ENCODE measurements at places on chromosomes 1 and 21.

DNA sequence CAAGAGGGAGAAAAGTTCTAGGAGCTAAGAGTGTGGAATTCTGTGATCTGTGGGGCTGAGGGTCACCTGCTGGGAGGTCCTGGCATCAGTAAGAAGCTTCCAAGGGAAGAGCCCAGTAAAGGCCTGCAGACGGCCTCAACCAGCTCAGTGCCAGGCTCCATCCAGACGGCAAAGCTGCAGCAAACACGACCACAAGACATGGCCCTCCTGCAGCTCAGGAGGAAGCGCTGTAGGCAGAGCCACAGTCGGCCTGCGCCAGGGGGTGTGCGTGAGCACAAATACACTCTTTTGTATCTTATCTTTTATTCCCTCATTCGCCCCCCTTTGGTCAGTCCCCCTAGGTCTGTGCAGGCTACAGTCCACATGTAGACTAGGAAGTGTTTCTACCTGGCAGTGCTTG is 13.4 kb downstream of the C1orf174 start:
- DNase-seq, result no peak

DNA sequence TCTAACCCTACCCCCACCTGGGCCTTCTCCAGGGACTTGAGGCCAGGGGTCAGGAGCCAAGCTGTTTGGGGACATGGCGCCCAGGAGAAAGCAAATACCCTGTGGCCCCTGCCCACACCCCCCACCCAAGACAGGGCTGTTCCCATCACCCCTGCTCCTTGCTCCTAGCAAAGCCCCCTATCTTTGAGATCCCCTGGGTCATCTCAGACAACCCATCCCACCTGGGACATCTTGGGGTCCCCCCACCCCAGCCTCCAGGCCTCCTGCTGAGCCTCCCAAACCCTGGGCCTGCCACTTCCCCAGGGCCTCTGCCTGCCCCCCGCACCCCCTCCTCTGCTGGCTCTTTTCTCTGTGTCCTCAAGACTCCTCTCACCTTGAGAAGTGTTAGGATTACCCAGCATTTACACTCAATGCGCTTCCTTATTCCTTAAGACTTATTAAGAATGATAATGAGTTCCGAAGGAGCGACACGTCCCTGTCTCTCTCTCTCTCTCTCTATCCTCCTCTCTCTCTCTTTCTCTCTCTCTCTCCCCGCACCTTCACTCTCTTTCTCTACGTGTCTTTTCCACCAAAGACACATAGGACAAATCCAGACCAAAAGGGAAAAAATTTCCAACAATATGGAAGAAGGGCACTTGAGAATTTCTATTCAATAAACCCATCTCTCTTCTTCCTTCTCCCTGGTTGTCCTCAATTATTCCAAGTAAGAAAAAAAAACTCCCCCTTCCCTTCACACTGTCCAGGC is 7.2 kb downstream of the CASZ1 start:
- no peak for DNase-seq

- no peak for DNase-seq
Measured at GRCh38 chr1:183697814-183698590, 44.9 kb upstream of the APOBEC4 start.

DNA sequence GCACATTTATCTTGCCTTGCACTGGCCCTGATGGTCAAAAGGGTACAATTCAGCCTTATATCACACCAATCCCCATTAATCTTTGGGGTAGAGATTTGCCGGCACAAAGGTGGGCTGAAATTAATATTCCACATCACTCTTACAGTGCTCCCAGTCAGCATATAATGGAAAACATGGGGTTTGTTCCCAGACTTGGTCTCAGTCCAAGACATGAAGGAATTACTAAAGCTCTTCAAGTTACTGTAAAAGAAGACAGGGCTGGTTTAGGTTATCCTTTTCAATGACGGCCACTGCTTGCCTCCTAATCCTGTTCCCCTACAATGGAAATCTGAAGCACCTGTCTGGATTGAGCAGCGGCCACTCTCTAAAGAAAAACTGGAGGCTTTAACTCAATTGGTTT is 160.7 kb downstream of the IER5 start:
- no peak for DNase-seq

- no peak for DNase-seq
Measured at GRCh38 chr1:85448358-85448757, 16.6 kb downstream of the DDAH1 start.

DNA sequence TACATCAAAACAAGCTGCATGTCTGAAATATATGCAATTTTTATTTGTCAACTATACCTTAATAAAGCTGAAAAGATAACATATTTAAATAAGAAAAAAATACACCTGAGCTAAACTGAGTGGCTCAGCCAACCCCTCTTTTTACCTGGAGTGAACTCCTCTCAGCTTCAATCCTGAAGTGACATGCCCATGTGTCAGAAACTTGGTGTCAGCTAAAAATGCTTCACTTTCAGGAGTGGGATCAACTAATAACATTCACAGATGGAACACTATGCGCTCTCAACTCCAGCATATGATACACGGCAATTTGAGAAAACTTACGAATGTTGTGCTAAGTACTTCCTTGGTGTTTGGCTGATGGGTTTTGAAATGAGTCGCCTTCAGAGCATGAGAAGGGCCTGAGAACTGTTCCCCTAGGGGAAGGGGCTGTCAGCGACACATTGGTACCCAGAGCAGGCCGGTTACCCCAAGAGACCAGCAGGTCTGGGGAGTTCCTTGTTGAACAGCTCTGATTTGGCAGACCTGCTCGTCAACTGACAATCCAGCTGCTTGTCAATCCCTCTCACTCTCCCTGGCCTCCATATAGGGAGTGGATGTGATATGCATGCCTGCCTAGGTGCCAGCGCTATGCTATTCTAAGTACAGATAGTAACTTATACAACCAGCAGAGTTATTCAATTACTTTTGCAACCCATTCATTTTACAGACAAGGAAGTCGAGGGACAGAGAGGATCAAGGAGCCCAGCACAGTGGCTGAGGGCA is 267.7 kb downstream of the PCP4 start:
- no peak for DNase-seq

- DNase-seq, result no peak
Measured at GRCh38 chr21:32538147-32538792, 47.1 kb downstream of the TCP10L start.

DNA sequence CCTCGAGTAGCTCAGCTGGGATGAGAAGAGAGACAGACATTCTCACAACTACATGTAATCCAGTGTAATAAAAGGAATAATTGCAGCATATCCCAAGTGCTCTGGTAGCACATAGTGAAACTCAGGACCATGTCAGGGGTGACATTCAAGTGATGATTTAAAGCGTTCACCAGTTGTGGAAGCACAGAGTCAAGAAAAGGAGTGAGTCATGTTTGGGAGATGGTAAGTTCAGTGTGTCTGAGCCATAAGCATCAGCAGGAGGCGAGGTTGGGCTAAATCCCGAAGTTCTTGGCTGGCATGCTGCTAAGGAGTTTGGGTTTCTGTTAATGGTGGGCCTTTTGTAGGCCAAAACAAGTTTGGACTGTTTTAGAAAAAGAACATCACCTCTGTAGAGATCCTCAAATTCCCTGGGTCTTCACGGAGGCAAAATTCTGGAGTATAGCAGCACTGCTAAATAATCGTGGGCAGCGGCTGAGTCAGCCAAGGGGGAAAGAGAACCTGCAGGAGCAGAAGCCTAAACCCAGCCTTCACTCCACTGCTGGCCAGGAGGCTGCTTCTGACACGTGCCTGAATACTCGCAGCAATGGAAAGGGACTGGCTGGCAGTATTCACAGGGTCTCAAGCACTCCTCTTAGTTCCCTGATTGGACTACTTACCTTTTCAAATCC is 7.2 kb upstream of the NHLH1 start:
- no peak for DNase-seq

- no peak for DNase-seq
Measured at GRCh38 chr1:227885648-227886502, 61.9 kb downstream of the WNT9A start.

GRCh38 chr21:41970106-41970391 is 16.2 kb upstream of the C2CD2 start:
- DNase-seq, result no peak

DNA sequence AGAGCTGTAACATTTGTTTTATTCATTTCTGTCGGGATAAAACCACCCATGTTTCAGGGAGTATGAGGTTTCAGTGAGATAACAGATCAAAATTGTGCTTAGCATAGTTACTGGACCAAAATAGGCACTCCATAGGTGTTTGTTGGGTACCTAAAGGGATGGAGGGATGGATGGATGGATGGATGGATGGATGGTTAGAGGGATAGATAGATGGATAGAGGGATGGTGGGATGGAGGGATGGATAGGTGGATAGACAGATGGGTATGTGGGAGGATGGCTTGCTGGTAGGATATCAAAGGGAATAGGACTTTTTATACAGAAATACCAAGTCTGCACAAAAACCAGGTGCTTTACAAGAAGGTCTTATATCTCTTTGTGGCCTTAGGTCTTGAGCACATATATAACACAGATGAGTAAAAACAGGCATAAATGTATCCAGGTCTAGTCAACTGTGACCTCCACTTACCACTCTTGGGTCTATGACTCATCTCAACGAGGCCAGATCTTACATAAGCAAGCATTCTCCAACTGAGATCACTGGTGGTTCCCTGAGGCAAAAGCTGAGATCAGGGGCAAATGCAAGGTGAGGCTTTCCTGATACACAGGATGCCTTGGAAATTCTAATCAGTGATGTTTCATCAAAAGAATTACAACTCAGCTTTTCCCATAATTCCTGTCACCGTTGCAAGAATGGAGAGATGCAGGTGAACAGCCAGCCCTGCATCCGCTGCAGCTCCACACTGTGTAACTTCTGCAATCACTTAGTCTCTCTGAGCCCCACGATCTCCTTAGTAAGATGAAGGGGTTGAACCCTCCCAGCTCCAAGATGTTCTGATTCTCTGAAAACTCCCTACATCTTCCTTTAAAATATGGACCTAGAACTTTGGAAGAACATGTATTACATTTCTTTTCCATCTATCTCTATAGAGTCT is 32.0 kb downstream of the PTAFR start:
- DNase-seq, result peak; percentile 14

- DNase-seq, result no peak
Measured at GRCh38 chr1:15261155-15262002, 14.4 kb downstream of the FHAD1 start.

DNA sequence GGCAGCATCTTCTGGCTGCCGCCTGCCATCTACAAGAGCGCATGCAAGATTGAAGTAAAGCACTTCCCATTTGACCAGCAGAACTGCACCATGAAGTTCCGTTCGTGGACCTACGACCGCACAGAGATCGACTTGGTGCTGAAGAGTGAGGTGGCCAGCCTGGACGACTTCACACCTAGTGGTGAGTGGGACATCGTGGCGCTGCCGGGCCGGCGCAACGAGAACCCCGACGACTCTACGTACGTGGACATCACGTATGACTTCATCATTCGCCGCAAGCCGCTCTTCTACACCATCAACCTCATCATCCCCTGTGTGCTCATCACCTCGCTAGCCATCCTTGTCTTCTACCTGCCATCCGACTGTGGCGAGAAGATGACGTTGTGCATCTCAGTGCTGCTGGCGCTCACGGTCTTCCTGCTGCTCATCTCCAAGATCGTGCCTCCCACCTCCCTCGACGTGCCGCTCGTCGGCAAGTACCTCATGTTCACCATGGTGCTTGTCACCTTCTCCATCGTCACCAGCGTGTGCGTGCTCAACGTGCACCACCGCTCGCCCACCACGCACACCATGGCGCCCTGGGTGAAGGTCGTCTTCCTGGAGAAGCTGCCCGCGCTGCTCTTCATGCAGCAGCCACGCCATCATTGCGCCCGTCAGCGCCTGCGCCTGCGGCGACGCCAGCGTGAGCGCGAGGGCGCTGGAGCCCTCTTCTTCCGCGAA is 3.8 kb downstream of the CHRNB2 start:
- DNase-seq, result no peak

DNA sequence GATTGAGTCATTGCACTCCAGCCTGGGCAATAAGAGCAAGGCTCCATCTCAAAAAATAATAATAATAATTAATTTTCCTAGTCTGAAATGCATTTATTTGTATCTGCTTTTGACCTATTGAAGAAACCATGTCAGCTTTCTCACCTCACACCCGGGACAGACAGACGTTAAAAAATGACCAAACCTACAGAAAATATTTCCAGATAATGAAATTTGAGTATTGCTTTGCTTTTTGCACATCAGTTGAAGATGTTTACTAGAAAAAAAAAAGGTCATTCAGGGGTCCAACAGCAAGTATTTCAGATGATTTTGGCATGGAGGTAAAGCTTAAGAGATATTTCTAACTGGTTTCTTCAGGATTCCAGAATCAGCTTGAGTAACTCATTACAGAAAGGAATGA is at the start of gene OR6K6:
Gene OR6K6 (plus strand): TSS at position 301 of the 400 bp plus-strand sequence. CDS start 168 bp downstream, outside the sequence.
- no peak for DNase-seq

DNA sequence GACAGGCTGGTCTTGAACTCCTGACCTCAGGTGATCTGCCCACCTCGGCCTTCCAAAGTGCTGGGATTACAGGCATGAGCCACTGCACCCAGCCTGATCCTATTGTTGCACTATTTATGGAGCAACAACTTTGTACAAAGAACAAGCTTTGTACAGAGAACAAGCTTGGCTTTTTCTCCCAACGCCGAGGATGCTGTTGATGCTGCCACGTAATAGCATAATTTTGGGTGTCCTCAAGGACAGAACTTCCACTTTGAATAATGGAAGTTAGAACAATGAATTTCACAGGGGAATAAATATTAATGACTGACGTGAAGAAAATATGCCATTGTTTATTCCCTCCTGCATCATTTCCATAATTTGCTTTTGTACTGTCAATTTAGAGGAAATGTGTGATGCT is 12.8 kb upstream of the RBP7 start:
- DNase-seq, result no peak

DNA sequence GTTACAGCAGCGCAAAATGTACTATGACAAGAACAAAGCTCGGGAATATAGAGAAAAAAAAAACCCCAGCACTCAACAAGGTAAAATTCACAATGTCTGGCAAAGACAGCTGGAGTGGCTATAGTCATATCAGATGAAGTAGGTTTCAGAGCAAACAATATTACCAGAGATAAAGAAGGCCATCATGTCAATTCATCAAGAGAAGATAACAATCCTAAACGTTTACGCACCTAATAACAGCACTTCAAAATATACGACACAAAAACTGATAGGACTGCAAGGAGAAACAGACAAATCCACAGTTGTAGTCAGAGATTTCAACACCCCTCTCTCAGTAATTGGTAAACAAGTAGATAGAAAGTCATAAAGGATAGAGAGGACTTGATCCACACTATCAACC is 455.2 kb downstream of the PTPRU start:
- DNase-seq, result no peak

DNA sequence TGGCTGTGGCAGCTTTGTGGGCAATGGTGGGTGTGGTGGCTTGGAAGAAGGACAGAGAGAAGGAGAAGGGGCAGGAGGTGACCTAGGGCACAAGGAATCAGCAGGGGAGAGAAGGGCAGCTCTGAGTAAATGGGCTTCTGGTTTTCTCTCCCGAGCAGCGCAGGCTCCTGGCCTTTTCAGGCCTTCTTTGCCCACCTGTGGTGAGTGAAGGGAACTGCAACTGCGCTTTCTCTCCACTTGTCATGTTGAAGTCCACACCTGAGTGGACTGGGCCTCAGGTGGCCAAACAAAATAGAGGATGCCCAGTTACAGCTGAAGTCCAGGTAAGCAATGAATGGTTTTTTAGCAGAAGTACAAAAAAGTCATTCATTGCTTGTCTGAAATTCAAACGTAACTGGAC is 29.4 kb upstream of the KCNA10 start:
- DNase-seq, result no peak
